ENCODE measurements at places on chromosomes 11 and 22.

DNA sequence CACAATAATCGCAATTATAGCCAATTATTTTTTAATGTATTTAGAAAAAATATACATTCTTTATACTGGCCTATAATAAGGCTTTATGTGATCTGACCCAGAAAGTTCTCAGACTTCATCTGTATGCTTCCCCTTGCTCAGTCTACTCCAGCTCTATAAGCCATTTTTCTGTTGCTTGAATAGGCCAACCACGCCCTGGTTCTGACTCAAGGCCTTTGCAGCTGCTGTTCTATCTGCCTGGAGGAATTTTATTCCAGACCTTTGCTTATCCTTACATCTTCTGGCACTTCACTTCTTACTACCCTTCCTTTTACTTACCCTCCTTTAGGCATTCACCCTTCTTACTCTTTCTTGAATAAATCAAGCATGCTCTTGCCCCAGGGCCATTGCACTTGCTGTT is 54.9 kb upstream of the PDE3B start:
- no peak for DNase-seq

- no peak for DNase-seq
Measured at GRCh38 chr11:72396041-72396440, 38.3 kb downstream of the CLPB start.

- DNase-seq = no peak
Measured at GRCh38 chr11:73520353-73521061, 77.4 kb downstream of the FAM168A start.

- no peak for DNase-seq
Measured at GRCh38 chr11:78256962-78257361, 68.2 kb downstream of the USP35 start.

DNA sequence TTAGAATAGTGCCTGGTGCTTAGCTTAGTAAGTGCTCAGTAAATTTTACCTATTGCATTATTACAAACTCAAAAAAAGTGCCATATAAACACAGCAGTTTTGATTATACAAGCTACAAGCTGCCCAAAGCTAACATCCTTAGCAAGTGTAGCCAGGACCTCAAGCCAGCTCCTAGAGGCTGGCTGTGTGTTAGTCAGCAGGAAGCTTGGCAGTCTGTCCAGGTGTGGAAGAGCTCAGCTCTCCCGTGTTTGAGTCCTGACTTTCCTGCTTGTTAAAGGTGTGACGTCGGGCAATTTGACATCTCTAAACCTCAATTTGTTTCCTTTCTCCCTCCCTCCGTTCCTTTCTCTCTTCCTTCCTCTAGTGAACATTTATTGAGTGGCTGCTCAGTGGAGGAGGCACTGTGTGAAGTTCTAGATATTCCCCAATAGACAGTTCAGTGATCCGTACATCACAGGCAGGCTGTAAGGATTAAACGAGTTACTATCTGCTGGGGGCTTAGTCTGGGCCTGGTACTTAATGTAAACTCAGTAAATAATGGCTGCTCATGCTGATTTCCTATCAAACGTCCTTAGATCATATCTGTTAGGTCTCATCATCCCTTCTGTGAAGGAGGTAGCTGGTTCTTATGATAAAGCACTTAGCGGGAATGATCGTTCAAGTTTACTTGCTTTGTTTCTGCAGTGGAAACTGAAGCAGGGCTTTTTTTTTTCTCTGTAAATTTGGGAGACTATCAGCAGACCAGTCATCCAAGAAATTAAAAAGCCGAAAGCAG is 68.7 kb downstream of the PRR5L start:
- DNase-seq = no peak

- DNase-seq = no peak
Measured at GRCh38 chr11:66918741-66919140, 39.4 kb downstream of the PC start.

DNA sequence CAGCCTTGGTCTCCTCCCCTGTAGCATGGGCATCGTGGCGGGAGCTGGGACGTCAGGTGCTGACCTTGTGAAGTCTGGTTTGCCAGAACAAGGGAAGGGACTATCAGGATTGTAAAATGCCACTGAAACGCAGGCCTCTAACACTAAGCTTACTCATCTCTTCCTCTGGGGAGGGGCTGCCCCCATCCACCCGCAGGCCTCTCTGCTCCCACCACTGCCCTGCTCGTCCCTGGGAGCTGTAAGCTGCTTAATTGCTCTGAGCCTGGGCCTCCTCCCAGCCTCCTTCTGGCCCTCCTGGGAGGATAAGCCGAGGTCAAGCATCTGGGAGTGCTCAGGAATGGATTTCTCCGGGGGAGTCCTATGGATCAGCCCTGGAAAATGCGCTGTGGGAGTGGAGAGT is 8.4 kb downstream of the SHISAL1 start:
- no peak for DNase-seq

DNA sequence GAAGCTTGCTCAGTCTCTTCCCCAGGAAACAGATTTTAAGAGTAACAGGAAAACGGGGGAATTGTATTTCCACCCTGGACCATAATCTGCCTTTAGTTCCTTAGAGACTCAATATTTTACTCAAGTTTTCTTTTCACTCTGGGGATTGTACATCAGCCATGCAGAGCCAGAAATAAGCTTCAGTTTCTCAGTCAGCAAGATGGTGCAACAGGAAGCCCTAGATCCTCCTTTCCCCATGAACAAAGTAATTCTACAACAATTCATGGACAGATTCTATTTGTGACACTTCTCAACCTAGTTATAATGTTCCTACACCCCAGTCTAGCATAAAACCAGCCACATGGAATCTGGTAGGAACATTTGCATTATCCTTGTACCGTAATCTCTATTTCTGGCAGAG is 24.7 kb downstream of the OR8B2 start:
- no peak for DNase-seq

- DNase-seq = no peak
Measured at GRCh38 chr11:103070142-103070541, 21.8 kb downstream of the DCUN1D5 start.

DNA sequence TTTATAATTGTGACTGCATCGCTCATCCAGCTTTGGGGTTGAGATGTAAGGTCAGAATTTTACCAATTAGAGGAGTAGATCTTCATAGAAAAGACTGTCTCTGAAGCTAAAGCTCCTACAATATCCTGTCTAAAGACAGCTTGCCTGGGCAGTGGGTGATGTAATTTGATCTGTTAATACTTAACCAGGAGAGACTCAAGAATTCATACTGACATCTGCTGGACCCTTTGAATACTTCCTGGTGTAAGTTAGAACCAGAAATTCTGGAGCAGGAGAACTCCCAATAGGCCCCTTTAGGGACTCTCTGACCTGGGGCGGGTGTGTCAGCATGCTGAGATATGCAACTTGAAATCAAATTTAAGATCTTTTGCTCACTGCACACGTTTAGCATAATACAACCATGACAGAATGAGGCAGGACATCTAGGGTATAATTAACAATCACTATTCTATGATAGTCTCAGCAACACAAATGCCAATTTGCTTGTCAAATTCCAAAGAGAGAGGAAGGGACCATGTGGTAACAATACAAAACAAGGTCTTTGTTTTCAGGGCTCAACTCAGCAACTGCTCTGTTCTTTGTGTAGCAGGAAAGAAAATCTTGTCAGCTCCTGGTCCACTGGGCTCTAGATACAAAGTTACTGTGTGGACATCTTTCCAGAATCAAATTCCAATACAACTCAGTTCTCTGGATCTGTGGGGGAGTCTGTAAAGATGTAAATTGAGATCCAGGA is 143.9 kb downstream of the INSC start:
- DNase-seq = no peak

- DNase-seq = no peak
Measured at GRCh38 chr11:125350206-125351032, 145.6 kb downstream of the FEZ1 start.

All from stimulated activated CD4-positive, alpha-beta T cell treated with anti-CD3 and anti-CD28 coated beads, Interleukin-1b, Interleukin-23, amount 100 ng/mL, for 1 hour (primary cell).